Left renal cortex interstitium (tissue), 4 donors: ENCODE measurements at places on chromosomes 16 and 17.

- no peak for DNase-seq
Observed at GRCh38 chr16:3175157-3176093, 12.6 kb upstream of the OR1F1 start.

- DNase-seq: no peak
Observed at GRCh38 chr16:71792176-71792575, 16.5 kb downstream of the AP1G1 start.

DNA sequence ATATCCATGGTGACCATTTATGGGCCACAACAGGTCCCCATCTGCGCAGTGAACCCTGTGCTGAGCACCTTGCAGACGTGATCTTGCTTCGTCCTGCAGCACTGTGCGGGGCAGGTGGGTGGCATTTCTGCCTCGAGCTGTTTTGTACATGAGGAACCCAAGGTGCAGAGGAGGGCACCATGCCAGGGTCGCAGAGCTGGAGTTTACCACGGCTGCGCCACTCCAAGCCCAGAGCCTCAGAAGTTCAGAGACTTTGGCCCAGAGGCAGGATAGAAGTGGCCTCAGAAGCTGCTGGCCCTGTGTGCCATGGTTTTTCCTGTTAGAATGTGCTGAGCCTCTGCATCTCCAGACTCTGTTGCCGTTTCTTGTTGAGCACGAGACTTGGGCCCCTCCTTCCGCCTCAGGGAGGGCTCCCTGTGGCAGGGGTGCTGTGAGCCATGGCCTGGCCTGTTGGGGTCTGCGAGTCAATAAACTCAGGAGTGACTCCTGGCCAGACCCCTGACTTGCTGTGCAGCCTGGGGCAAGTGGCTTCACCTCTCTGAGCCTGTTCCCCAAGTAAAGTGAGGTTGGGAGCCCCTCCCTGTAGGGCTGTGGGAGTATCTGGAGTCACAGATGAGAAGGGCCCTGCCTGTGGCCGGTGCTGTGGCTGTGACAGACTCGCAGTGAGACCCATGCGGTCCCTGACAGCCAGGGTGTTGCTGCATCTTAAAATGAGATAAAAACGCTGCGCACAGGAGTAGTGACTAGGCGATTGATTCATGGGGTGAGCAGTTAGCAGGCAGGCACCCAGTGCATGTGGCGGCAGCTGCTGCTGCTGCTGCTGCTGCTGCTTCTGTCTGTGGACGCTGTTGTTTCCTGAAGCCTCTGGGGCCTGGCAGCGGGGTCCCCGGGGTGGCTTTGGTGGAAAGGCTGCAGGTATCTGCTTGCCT lies 11.8 kb downstream of the MAP2K3 start:
- no peak for DNase-seq

DNA sequence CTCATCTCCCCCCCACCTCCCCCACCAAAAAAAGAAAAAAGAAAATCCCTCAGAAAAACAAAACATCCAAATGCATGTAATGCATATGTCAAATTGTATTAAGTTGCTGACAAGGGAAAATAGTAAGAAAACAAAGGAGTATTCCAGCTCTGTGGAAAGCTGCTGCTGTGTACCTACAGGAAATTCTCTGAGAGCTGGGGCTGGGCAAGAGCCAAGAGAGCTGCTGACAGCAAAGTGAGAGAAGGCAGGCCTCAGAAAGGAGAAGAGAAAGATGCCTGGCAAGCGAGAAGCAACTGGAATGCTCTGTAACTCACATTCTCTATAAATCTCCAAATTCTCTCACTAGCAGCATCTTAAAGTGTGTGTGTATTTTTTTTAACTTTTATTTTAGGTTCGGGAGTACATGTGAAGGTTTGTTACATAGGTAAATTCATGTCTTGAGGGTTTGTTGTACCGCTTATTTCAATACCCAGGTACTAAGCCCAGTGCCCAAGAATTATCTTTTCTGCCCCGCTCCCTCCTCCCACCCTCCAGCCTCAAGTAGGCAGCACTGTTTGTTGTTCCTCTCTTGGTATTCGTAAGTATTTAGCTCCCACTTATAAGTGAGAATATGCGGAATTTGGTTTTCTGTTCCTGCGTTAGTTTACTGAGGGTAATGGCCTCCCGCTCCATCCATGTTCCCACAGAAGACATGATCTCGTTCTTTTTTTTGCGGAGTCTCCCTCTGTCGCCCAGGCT lies 24.4 kb downstream of the CNTROB start:
- no peak for DNase-seq

DNA sequence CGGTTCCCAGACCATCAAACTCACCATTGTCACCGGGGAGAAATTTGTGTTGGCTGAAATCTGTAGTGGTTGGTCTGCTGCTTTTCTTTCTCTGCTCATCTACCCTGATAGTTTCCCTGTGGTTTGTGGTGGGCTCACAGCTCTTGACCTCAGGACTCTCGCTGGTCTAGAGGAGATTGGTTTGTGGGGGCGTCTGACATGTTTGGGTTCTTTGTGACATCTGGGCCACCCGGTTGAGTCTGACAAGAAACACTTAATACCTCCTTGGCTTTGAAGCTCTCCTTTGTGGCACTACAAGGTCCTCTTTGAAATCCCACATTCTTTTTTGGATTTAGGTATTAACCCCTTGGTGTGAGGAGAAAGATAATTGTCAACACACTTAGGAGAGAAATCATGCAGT lies 662.0 kb downstream of the WWOX start:
- no peak for DNase-seq

- DNase-seq: no peak
Observed at GRCh38 chr17:57350266-57350665, 93.9 kb downstream of the MSI2 start.

DNA sequence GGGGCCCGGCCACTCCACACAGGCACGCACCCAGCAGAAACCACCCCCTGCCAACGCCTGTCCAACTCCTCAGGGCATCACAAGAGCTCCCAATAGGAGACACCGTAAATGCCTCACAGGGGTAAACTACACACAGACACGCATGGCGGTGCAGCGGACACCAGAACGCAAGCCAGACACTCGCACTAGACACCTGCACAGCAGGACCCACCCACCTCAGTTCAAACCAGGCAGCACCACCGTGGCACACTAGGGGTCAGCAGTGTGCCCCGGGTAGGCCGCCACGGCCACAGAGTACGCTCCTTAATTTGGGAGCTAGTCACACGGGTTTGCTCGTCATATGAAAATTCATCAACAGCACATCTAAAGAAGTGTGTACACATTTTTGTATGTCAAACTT lies 3.4 kb downstream of the SLC38A10 start:
- no peak for DNase-seq

- DNase-seq: no peak
Observed at GRCh38 chr17:38740044-38740443, 8.1 kb downstream of the PCGF2 start.

DNA sequence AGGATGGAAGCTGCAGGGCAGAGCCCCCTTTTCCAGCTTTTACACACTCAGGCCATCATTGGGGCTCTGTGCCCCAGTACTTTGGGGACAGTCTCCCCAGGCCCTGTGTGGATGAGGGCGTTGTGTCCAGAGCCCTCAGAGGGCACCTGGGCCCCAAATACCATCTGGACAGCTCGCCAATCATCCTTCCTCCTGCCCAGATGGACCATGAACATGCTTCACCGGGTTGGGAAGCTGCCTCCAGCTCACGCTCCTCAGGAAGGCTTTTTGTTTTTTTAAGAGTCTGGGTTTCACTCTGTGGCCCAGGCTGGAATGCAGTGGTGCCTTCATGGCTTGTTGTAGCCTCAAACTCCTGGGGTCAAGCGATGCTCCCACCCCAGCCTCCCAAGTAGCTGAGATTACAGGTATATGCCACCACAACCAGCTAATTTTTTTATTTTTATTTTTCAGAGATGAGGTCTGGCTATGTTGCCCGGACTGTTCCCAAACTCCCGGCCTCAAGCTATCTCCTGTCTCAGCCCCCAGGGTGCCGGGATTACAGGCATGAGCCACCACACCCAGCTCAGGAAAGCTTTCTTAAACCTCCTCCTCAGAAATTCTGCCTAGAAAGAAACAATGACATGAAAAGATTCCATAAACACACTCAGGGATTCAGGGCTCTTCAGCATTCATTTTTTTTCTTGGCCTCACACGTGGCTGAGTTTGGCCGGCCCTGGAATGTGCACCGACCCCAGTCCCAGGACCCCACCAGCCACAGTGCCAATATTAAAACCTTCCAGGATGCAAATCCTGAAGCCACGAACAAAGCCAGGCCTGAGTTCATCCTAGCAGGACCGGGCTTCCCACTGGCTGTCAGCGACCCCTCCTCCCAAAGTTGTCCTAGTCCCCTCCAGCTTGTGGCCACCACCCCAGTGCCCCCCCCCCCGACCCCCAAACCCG lies 27.4 kb upstream of the ZNF423 start:
- no peak for DNase-seq

DNA sequence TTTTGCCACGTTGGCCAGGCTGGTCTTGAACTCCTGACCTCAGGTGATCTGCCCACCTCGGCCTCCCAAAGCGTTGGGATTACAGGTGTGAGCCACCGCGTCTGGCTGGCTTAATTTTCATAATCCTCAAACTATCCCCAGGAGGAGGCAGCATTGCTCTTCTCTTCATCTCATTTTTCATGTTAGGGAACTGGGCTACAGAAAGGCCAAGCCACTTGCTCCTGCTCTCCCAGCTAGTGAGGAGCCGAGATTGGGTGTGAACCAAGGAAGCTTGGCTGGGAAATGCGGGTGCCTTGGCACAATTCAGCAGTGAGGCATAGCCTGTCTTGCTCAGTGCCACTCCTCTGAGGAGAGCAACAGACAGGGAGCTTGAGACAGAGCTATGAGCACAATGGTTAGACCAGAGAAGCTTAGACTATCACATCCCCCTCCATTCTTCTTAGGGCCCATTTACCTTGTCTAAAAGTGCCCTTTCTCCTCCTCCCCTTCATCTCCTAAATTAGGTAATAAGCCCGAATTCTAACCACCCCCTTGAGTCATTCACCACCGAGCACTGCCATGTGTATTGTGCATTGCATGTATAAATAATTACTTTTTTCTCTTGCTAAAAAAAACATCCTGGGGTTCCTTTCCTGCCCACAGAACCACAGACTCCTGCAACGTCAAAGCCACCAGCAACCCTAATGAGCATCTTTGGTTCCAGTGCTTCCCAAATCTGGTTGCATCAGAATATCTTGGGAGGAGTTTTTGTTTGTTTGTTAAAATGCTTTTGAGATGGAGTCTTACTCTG lies 20.0 kb upstream of the KIF19 start:
- DNase-seq: no peak

DNA sequence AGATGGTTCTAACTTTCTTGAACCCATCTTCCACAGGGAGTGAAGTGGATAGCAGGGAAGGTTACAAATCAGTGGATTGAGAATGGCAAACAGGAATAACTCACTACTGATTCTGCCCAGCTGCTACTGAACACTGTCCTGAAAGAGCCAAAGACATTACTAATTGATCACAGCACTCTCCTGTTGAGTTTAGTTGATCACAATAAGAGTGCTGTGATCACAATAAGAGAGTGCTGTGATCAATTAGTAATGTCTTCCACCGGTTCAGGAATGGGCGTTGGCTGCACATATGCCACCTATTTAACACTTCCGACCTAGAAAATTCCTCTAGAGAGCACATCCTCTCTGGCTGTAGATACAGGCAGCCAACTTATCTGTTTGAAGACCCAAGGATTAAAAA lies 11.4 kb downstream of the CFAP97D1 start:
- DNase-seq: no peak

DNA sequence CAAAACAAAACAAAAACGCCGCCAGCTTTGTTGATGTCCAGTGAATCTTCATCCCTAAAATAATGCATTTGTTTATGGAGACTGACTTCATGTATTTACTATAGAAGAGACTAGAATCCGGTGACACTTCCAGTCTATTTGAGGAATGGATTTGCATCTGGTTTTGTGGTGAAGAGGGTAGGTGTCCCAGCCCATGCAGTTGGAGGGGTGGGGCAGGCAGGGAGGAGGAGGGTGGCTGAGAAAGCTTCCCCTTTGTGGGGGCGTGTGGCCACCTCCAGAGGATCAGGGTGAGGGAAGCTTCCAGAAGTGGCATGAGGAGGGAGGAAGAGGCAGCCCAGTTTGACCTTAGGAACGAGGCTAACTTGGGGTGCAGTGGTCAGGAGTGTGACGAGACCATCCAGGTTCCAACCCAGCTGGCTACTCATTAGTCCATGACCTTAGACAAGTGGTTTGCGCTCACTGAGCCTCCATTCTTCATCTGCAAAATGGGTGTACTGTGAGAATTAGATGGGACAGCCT lies 69.5 kb downstream of the CMIP start:
- DNase-seq: no peak

- DNase-seq: no peak
Observed at GRCh38 chr16:57019746-57020145, 30.4 kb downstream of the NLRC5 start.

DNA sequence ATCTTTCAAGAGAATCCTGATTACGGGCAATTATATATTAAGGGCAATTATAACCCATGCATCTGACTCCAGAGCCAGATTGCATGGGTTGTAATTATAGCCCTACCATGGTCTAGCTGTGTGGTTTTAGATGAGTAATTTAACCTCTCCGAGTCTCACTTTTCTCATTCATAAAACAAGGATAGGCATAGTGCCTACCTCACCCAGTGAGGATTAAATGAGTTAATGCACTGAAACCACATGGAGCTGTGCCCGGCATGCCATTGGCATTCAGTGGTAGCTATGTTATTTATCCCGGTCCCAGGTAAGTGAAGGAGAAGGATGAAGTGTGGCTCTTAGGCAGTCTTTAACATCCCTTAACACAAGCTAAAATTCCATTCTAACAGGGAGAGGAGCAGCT lies 6.3 kb downstream of the SNX20 start:
- no peak for DNase-seq

GRCh38 chr17:57892146-57892819 lies 42.4 kb upstream of the MRPS23 start:
- DNase-seq: no peak
